Lung microvascular endothelial cell (primary cell): ENCODE measurements at places on chromosomes 3 and 15. TPM values are rescaled to one million over a fixed set of nuclear protein-coding genes. Genes with fewer than 3 reads are reported as not detected.

Gene ZKSCAN7
- 0.87 and 1.2 TPM in 2 replicates for total RNA-seq

Gene CCDC174
- 3.7 and 5.4 TPM in 2 replicates for total RNA-seq

Gene SLC9C1
- under 0.01 TPM in 2 replicates for total RNA-seq

Gene HIGD2B
- under 0.01 TPM in 1 of 2 replicates, not detected in the other for total RNA-seq

Gene TP63
- total RNA-seq: under 0.01 TPM in 1 of 2 replicates, not detected in the other

Gene FANCD2OS
- total RNA-seq: not detected in 2 replicates

Gene ANKRD63
- not detected in 2 replicates for total RNA-seq

Gene CASR
- not detected in 2 replicates for total RNA-seq

Gene CCR8
- not detected in 2 replicates for total RNA-seq

Gene NXPE3
- 6.3 and 6.5 TPM in 2 replicates for total RNA-seq

Gene ZIC4
- total RNA-seq: not detected in 2 replicates

Gene SHC4
- total RNA-seq: under 0.01 and 0.22 TPM in 2 replicates

Gene TEX55
- total RNA-seq: not detected in 2 replicates

Gene EIF2B5
- 25.9 and 34.3 TPM in 2 replicates for total RNA-seq

Gene OR5H2
- total RNA-seq: not detected in 2 replicates

Gene UROC1
- total RNA-seq: not detected in 2 replicates

Gene SKOR1
- total RNA-seq: under 0.01 TPM in 2 replicates

Gene HAUS2
- total RNA-seq: 17.5 and 17.9 TPM in 2 replicates

Gene ALDH1A3
- 16.1 and 22.2 TPM in 2 replicates for total RNA-seq

Gene DNAJA4
- 1.1 and 1.6 TPM in 2 replicates for total RNA-seq

Gene GNAT1
- total RNA-seq: not detected in 2 replicates

Gene PCSK6
- total RNA-seq: 20.0 and 38.9 TPM in 2 replicates

Gene C2CD4A
- 0.60 and 0.87 TPM in 2 replicates for total RNA-seq

Gene CPLX3
- total RNA-seq: not detected in 2 replicates

Gene ZNF592
- total RNA-seq: 2.8 and 4.8 TPM in 2 replicates

Gene TAGLN3
- not detected in 2 replicates for total RNA-seq

Gene DAZL
- total RNA-seq: not detected in 2 replicates

Gene C3orf49
- not detected in 2 replicates for total RNA-seq

Gene ZNF280D
- total RNA-seq: 13.5 and 21.0 TPM in 2 replicates

Gene PSTPIP1
- under 0.01 and 0.40 TPM in 2 replicates for total RNA-seq

Gene LCMT2
- 2.8 and 4.6 TPM in 2 replicates for total RNA-seq

Gene IL16
- total RNA-seq: 0.99 and 1.5 TPM in 2 replicates

Gene ARHGEF26
- total RNA-seq: under 0.01 and 0.22 TPM in 2 replicates

Gene ACSBG1
- total RNA-seq: not detected in 2 replicates

Gene CTNNB1
- 2,001 and 2,268 TPM in 2 replicates for total RNA-seq

Gene ARPP21
- total RNA-seq: not detected in 2 replicates

Gene USP8
- total RNA-seq: 27.7 and 37.1 TPM in 2 replicates

Gene CEP19
- total RNA-seq: 3.7 and 5.6 TPM in 2 replicates

Gene CYP19A1
- not detected in 2 replicates for total RNA-seq
